ENCODE measurements at places on chromosomes 3 and 15.

DNA sequence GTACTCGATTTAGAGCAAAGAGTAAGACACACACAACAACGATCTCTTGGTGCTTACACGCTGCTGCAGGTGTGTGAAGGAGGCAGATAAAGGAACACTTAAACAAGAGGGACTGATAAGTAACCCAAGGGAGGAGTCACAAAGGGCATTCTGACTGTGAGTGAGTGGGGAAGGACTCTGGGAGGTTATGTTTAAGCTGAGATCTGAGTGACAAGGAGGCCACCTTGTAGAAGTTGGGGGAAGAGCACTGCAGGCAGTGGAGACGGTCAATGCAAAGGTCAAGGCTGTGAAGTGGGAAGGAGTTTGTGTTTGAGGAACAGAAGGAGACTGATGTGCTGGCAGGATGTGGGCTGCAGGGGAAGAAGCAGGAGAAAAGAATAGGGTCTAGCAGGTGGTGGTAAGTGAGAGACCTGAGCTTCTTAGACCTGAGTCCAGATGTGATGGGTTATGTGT lies 63.1 kb downstream of the LPP start:
- DNase-seq, result no peak

DNA sequence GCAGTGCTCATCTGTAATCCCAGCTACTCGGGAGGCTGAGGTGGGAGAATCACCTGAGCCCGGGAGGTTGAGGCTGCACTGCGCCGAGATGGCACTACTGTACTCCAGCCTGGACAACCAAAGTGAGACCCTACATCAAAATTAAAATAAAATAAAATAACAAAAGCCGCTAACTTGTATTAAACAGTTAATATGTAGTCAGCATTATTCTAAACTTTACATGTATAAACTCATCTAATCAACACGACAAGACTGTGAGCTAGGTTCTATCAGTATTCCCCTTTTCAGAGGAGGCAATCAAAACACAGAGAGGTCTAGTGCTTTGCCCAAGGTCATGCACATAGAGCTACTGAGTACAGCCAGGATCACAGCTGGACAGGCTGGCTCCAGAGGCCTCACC lies 111.7 kb upstream of the LINGO1 start:
- no peak for DNase-seq

- peak; percentile 15 for DNase-seq
These were observed 194.6 kb downstream of the FAM43A start for GRCh38 chr3:194879991-194880939.

GRCh38 chr3:159751146-159751545 lies 237.5 kb upstream of the IL12A start:
- no peak for DNase-seq

GRCh38 chr3:46061108-46061720 lies 33.9 kb upstream of the XCR1 start:
- DNase-seq, result no peak

DNA sequence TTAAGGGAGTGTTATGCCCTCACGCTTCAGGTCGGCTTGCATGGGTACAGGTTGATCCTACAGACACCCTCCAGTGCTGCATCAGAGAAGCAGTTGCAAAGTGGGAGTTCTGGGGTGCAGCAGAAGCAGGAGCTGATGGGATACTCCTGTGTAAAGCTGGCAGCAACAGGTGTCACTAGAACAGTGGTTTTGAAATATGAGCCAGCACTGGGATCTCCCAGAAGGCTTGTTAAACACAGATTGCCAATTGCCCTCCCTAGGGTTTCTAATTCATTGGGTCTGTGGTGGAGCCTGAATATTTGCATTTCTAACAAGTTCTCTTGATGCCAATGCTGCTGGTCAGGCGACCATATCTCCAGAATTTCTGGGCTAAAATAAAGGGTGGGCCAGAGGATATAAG lies 350.4 kb downstream of the CLSTN2 start:
- no peak for DNase-seq

GRCh38 chr15:71728881-71729280 lies 81.5 kb upstream of the NR2E3 start:
- no peak for DNase-seq

DNA sequence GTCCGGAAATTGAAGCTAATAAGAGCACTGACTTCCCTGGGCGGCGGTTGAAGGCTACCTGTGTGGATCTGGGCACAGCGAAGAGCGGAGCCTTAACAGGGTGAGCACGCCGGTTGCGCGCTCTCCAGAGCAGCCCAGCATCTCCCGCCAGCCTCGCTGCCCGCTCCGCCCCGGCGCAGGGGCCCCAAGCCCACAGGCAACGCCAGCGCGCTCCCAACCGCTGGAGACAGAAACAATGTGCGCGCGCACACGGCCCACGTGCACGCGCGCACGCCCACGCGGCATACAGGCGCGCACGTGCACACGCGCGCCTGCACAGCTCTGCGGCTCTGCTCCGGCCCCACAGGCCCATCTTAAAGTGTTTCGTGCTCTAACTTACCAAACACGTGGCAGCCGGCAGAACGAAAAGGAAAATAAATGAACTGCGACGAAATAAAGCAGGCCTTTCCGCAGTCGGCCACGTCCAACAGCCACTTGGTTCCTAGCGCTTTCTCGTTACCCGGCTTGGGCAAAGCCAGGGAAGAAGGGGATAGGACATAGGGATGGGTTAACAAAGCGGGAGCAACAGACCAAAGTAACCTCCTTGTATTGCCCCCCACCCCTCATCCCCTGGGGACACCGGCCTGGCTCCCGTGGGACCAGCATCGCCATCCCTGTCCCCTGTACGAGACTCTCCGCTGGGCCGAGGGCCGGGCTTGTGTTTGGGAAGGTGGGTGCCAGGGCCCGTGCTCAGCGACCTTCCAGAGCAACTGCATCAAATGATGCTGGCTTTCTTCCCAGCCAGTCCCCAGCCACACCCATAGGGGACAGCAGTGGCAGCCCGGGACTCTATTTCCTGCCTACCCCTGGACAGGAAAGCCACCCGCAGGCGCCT lies 203.7 kb downstream of the ABHD5 start:
- DNase-seq, result peak; percentile 32

DNA sequence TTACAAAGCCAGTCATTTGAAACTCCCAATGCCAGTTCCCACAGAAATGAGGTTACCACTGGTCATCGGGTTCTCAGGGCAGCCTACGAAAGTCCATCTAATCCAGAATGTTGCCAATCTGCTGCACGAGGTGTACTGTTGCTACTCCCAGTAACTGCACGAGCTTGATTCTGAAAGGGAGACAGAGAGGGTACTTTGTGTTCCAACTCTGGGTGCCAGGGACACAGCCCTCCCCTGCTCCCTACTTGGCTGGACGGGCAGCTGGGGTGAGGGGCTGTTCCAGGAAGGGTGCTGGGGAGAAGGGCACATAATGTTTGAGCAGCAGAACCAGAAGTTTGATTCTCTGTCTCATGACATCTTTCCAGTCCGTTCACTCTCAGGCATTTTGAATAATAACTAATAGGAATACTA lies 27.1 kb upstream of the OSBPL11 start:
- DNase-seq, result peak; percentile 24

- no peak for DNase-seq
These were observed 855.1 kb downstream of the ROBO1 start for GRCh38 chr3:78912687-78913086.

- no peak for DNase-seq
These were observed 9.3 kb downstream of the GALNT15 start for GRCh38 chr3:16183601-16184270.

DNA sequence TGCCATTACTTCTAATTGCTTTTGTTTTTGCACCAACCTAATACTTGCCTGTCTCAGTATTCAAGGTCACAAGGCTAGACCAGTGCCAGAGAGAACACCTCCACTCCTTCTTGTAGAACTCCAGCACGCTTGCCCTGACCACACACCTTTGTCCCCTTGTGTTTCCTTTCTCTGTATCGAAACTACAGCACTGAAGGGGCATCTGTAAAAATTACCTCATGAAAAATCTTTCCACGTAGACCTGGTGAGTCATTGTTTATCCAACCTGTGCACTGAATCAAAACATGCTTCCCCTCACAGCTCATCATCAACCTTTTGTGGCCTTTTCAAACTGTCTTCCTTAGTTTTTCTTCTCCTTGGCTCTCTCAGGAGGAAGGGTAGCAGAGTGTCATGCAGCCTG lies 259.5 kb downstream of the THRB start:
- DNase-seq, result no peak

GRCh38 chr3:150267288-150267687 lies 140.8 kb upstream of the TSC22D2 start:
- no peak for DNase-seq

GRCh38 chr3:197362081-197362480 lies 63.7 kb upstream of the DLG1 start:
- DNase-seq, result no peak

DNA sequence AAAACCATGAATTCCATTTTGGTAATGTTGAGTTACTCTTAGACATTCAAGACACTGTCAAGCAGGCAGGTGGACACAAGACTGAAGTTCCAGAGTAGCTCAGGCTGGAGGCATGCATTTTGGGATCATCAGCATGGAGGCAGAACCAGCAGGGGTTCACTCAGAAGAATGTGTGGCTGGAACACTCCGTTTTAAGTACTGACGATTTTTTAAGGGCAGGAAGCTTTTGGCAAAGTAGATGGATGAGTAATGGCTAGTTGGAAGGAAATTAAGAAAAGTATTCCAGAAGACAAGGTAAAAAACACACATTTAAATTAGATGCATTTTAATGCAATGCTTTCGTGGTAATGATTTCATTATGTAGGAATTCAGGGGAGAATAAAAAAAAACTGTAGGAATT lies 420.4 kb downstream of the ROBO2 start:
- DNase-seq, result no peak

DNA sequence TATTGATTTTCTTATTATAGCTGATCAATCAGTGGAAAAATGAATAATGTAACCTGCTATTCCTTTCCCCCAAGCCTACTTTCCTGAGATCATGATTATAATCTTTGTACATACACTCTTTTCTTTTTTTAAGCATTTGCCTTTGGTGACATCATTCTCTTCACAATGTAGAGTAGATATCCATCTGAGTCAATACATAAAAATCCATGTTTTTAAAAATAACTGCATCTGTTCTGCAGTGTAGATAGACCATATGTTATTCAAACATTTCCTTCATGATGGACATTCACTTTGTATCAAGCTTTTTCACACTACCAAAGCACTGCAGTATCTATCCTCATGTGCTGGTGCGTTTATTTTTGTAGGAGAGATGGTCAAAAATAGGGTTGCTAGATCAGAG lies 211.1 kb downstream of the PTPRG start:
- DNase-seq, result no peak

DNA sequence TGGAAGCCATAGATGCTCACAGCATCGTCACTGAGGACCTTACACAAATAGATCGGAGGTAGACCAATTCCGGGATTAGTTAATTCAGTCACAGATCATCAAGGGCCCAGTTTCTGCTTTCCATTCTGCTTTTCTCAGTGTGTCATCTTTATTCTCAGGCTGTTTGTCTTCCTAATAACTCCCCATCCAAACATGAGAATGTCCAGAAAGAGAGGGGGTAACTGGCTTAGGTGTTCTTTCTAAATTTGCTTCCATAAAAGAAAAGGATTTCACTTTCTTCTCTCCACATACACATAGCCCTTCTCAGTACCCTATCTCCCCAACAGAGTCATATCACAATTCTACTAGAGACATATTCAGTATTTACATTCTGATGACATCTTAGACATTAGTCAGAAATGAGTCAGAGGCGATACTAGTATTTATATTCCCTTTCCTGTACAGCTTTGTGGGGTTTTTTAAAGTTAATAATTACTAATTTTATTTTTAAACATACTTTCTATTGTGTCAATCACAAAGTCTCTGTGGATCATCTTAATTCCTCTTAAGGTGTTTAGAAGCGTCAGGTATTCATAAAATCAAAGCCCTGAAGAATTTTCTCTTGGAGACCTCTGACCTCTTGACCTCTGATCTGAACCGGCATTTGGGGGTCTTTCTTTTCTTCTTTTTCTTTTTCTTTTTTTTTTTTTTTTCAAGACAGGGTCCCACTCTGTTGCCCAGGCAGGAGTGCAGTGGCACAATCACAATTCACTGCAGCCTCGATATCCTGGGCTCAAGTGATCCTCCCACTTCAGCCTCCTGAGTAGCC lies 24.3 kb upstream of the IL12A start:
- DNase-seq, result no peak

DNA sequence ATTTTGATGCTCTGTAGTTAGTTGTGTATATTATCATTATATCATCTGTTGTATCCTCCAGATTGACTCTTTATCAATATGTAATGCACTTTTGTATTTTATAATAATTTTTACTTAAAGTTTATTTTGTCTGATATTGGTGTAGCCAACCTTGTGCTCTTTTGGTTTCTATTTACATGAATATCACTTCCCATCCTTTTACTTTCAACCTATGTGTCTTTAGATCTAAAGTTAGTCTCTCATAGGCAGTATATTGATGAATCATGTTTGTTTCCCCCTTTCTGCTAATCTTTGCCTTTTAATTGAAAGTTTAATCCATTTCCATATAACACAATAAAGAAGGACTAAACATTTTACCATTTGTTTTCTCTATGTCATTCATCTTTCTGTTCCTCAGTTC lies 28.1 kb upstream of the CD200R1L start:
- DNase-seq, result no peak

- DNase-seq, result no peak
These were observed 78.2 kb upstream of the THBS1 start for GRCh38 chr15:39502611-39503195.

GRCh38 chr3:14262867-14263266 lies 84.2 kb downstream of the LSM3 start:
- DNase-seq, result no peak

DNA sequence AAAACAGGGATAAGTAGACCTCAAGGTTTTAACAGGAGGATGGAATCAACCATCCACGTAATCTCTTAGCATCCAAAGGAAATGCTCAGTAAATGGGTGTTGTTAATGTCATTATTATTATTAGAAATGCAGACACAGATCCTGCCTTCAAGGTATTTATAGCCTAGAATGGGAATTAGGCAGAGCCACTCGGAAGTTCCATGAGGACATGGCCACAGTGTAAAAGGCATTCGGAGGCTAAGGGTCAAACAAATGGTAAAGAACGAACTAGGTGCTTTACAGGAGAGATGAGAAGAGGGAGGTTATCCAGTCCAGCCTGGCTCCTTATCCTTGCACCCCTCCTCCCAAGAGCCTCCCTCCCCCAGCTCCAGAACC lies 65.0 kb downstream of the SRGAP3 start:
- DNase-seq, result no peak

DNA sequence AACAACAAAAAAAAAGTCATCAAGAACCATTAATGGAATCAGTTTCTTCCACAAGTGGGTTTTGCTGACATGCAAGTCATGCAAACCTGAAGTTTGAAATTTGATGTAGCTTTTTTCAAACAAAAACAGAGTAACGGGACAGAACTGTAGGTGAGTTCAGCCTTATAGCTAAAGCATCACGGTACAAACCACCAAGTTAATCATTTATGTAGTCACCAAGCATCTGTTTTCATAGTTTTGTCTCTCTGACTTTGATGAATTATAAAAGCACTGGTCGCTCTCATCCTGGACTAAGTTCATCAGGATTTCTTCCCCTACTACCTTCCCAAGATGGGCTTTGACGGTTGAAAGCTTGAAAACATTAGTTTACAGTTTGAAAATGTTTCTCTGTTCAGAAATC lies 117.0 kb upstream of the SAMMSON start:
- no peak for DNase-seq

GRCh38 chr3:179563271-179563783 lies 601 bp downstream of the ACTL6A start:
- peak; percentile 7 for DNase-seq
